Cortex of kidney (tissue), 1 donor: ENCODE measurements at places on chromosomes 2 and 18.

GRCh38 chr2:60324536-60324935 lies 228.9 kb downstream of the BCL11A start:
- DNase-seq = no peak

DNA sequence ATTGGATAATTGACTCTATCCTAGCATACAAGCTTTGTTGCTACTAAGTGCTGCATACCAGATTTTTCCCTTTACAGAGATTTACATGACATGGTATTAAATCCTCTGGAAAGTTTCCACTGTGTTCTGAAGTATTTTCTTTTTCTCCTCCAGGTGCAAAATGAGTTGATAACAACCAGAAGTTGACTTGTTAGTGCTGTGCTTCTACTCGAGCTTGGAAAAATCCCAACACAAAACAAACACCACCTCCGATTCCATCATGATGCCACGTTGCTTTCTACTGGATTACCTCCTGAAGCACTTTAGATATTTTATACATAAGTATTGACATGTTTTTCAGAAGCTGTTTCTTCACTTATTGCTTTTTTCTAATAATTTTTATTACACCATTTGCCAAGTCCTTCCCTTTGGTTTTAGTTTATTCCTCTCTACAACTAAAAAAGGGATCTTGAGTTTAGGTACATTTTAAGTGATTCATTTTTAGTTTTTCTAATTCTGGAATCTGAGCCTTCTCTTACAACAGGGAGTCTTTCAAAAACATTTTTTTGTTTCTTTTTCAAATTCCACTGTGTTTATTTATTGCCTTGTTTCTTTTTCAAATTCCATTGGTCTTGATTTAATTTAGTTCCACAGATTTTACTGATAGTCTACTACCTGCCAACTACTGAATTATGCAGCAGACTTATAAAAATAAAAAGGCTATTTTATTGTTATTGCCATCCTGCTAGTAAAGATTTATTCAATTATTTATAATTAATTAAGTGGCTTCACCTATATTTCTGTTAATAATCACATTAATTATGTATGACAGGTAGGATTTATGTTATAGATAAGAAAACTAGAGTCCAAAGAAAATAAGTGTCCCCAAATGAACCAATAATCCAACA lies 143.4 kb downstream of the PPP1R1C start:
- DNase-seq = no peak

- DNase-seq = no peak
These were observed 395.4 kb downstream of the EPHA4 start for GRCh38 chr2:221176667-221177066.

DNA sequence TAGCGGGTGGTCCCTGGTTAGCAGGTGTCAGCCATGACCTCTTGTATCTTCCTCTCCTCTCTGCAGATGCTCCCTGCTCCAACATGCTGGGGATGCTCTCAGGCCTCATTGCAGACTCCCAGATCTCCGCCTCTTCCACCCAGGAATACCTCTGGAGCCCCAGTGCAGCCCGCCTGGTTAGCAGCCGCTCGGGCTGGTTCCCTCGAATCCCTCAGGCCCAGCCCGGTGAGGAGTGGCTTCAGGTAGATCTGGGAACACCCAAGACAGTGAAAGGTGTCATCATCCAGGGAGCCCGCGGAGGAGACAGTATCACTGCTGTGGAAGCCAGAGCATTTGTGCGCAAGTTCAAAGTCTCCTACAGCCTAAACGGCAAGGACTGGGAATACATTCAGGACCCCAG lies 60.8 kb downstream of the NRP2 start:
- DNase-seq = no peak

GRCh38 chr18:67425672-67426071 lies 90.8 kb downstream of the DSEL start:
- DNase-seq = no peak
